ENCODE measurements at places on chromosomes 16 and 17.

DNA sequence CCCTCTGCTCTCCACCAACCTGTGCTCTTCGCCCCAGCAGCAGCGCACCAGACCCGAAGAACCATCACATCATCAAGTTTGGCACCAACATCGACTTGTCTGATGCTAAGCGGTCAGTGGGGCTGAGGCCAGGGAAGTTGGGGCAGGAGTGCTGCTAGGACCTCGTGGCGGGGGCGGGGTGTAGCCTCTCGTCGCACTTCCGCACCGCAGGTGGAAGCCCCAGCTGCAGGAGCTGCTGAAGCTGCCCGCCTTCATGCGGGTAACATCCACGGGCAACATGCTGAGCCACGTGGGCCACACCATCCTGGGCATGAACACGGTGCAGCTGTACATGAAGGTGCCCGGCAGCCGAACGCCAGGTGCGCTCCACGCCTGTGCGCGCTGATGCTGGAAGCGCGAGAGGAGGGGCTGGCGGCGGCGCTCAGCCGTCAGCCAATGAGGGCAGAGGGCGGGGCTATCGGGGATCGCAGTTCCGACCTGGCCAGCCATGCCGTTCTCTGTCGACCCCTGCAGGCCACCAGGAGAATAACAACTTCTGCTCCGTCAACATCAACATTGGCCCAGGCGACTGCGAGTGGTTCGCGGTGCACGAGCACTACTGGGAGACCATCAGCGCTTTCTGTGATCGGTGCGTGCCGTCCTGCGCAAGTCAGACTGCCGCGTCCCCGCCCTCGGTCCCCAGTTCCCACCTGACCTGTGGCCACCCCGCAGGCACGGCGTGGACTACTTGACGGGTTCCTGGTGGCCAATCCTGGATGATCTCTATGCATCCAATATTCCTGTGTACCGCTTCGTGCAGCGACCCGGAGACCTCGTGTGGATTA lies 3.2 kb upstream of the TMEM88 start:
- DNase-seq = peak; percentile 89

DNA sequence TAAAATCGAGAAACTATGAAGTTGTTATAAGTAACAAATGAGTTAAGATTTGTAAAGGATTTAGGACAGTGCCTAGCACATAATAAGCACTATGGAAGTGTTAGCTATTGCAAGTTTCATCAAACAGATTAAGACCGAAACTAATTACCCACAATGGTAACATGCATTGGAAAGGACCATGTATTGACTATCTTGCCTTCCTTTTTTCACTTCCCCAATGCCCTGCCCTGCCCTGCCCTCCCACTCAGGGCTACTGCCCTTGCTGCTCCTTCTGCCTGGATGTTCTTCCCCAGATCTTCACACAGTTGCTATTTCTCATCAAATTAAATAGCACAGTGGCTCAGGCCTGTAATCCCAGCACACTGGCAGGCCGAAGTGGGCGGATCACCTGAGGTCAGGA lies 202.1 kb upstream of the PSMD7 start:
- no peak for DNase-seq

DNA sequence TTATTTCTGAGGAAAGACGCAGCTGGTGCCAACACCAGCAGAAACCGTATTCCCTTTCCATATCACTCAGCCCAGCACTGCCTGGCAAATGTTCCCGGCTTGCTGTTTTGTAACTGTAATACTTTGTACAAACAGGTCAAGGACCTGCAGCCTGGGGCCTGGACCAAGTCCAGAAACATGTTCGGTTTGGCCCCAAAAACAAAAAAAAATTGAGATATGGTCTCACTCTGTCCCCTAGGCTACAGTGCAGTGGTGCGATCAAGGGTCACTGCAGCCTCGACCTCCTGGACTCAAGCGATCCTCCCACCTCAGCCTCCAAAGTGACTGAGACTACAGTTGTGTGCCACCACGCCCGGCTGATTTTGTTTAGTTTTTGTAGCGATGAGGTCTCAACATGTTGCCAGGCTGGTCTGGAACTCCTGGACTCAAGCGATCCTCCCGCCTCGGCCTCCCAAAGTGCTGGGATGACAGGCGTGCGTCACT lies 1.2 kb downstream of the HAGH start:
- DNase-seq = no peak

DNA sequence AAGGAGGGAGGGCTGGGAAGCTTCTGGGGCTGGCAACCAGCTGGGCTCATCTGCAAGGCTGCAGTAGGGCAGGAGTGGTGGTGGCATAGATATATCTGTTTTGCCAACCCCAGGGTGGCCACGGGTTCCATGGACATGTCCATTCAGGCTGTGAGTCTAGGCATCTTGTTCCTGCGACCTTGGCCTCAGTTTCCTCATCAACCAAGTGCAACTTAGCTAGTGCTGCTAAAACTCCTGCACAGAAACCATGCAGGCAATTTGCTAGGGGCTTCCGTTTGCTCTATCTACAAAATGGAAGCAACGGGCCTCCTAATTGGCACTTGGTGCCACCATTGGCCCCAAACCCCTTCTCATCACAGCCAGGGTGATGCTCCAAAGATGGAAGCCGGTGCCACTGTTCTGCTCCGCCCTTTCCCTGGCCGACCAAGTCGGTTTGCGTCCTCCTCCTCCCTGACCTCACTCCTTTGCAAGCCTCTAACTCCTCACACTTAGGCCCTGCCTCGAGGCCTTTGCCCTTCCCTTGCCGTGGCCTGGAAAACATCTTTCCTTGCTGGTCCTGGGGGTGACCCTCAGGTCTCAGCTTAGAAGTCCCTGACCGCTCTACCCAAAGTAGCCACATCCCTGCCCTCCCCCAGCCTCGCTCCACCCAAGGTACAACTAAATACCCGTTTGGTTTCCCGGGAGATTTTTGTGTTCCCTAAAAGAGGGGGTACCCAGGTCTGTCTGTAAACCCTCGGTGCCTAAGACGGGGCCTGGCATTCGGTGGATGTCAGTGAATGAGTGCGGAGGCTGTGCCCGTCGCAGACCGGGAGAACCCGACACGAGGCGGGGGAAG lies 1.2 kb downstream of the SREBF1 start:
- no peak for DNase-seq

DNA sequence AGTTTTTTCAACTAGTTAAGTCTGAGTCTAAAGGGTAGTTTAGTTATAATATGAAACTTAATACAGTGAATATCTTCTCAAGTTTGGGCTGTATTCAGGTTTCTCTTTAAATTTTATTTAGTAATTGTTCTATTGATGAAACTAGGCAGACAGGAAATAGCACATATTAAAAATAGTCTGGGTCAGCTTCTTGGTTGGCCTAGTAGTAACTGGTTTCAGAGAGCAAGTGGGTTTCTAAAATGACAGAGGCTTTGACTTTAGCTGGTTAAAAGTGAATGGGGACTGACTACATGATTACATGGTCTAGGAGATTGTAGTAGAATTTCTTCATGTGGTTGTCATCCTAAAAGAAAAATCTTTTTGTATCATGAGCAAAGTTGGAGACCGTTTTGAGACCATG lies 46.8 kb downstream of the OMG start:
- DNase-seq = no peak
